ENCODE measurements at places on chromosomes 6 and 20.

DNA sequence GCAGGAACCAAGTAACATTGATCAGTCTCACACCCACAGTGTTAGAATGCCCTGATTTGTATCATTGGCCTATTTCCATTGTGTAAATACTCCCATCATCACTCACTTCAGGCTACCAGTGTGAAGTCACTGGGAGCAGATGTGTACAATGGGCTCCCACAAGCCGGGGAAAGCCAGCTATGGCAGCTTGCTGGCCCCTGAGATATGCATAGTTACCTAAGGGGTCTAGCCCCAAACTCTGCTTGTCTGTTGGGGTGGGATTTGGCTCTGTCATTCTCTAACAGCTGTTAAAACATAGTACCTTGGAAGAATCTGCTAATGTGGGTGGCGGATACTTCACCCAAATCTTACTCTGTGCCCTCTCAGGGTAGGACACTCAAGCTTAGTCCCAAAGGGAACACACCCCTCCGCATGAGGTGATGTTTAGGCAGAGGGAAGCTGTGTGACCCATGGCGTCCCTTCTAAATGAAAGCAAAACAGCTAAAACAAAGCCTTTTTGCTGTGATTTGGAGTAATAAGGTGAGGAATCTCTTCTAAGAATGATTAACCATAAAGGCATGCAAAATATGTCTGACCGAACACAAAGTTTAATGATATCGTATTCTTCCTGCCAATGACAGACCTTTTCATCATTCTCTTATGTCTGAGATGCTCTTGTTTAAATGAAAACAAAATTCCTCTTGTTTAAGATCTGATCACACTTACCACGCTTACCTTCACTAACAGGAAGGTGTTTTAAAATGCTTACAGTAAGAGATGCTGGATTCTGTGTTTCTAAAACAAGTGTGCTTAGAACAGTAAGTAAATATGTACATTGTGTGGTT is 45.9 kb upstream of the PXDC1 start:
- DNase-seq, result peak; percentile 83

GRCh38 chr6:6885521-6886170 is 222.1 kb upstream of the RREB1 start:
- DNase-seq, result no peak

DNA sequence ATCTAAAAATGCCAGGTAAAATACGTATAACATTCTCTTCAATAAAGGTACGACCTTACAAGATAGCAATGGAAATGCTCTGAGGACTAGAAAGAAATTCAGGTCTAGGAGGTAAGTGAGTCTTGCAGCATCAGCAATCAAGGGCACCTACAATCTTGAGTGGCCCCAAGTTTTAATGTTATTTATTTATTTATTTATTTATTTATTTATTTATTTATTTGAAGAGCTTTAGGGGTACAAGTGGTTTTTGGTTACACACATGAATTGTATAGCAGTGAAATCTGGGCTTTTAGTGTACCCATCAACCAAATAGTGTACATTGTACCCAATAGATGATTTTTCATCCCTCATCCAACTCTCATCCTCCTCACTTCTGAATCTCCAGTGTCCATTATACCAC is 574.0 kb upstream of the POU3F2 start:
- DNase-seq, result no peak

DNA sequence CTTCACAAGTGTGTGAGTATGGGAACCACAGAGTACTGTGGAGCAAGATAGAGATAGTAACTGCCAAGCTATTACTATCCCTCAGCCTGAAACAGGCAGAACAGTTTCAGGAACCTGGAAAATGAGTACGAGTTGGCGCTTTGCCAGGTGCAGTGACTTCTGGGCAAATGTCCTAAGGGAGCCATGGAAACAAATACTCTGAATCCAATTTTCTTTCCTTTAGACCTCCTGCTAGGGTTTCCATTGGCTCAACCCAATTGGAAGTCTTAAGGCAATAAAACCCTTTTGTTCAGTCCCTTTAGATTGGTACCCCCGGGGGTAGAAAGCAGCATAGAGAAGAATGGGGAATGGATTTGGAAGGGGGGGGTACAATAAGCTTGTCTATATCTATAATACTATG is 205.0 kb upstream of the EPHA7 start:
- DNase-seq, result peak; percentile 2

GRCh38 chr6:58419321-58419720 is 1101.9 kb downstream of the PRIM2 start:
- DNase-seq, result no peak

- no peak for DNase-seq
Observed at GRCh38 chr20:53883098-53883911, 187.1 kb downstream of the BCAS1 start.

- peak; percentile 89 for DNase-seq
Observed at GRCh38 chr20:5863040-5863833, 87.1 kb downstream of the TRMT6 start.

DNA sequence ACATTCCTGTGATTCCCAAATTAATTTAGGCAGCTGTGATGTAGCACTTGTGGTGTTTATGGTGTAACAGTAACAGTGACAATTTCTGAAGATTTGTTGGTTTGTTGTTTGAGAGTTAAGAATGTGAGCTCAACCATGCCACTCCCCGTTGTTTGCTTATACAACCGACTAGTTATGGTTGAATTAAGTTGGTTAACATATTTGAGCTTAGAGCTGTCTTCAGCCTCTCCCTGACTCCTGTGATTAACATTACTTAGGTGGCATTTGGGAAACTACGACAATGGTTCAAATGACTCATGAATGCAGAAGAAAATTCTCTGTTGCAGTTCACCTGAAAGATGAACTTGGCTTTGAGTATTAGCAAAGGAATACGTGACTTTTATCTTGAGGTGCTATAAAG is 35.9 kb upstream of the PRL start:
- no peak for DNase-seq

DNA sequence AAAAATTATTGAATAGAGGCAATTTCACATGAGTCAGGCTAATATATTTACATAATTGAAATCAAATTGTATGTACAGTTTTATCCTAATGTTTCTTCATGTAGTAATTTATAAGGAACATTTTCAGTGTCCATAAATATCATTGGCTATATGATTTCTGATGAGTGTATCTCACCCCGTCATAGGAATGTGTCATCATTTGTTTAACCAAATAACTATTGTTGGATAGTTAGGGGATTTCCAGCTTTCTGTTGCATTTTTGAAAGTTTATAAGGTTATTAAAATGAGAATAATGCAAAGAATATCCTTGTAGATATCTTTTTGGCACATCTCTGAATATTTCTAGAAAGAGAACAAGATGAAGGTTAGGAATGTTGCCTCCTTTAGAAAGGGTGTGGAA is 39.0 kb downstream of the SYTL3 start:
- peak; percentile 47 for DNase-seq

DNA sequence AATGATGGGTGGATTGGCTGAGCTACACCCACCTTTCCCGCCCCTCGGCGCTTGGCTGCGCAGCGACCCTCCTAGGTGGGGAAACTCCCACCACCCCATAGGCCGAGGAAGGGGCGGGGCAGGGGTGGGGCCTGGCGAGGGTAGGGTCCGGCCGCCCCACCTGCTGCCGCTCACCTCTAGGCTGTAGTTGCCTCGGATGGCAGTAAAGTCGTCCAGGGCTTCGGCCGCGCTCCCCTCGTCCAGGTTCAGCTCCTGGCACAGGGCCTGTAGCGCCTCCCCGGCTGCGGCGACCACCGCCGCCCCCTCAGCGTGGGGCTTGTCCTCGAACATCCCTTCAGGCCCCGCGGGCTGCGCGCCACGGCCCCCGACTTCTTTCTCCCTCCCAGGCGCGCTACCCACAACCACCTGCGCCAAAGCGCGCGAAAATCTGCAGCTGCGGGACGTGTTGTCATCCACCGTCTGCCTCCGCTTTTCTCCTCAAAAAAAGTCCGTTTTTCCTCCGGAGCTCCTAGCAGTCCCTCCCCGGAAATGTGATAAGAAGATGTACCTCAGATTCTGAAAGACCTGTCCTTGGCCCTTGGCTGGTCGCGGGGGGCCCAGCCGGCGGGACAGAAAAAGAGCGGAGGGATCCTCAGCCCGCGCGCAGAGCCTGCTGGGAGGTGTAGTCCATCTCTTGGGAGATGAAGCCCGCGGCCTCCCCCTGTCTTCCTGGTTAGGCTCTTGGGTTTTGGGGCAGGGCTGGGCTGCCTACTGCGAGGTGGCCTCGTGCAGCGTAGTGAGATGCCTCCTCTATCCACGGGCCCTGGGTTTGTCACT is at the start of gene RBL1:
TSS of gene RBL1 (minus strand) at position 399 of the 816 bp plus-strand sequence. CDS start at position 330, 69 bp downstream.
- peak; percentile 78 for DNase-seq

DNA sequence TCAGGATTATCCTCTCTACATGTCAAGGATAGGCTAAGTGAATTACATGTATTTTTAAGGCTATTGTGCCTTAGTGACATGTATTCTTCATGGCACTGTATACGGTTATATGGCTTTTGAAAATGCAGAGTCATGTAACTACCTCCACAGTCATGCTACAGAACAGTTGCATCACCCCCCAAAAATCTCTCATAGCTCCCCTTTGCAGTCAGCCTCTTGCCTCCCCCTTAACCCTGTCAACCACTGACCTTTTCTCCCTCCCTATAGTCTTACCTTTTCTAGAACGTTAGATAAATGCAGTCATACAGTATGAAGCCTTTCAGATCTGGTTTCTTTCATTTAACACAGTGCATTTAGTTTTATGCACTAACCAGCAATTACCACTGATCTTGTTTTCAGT is 10.3 kb upstream of the RNF24 start:
- no peak for DNase-seq

- no peak for DNase-seq
Observed at GRCh38 chr20:62202676-62203377, 17.3 kb downstream of the HRH3 start.

GRCh38 chr20:50467718-50468356 is 42.3 kb upstream of the PTPN1 start:
- peak; percentile 68 for DNase-seq

GRCh38 chr6:168709390-168709789 is 268.4 kb downstream of the SMOC2 start:
- no peak for DNase-seq

DNA sequence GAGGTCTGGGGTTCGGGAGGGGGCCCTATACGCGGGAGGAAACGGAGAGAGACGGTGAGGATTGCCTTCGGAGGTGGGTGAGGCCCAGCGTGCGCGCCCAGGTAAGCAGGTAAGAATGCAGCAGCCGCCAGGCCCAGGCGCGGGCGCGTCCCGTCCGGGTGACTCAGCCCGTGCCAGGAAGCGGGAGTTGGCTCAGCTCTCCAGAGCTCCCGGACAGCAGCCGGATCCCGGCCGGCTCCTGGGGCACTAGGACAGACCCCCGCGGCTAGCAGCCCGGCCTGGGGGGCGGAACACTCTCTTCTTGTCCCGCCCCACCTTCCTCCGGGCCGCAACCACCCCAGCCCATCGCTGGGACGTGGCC is 1.5 kb upstream of the MDFI start:
- DNase-seq, result peak; percentile 38
